ENCODE measurements at places on chromosomes 5 and 9.

- DNase-seq = no peak
These were observed 455.9 kb downstream of the ACTL7B start for GRCh38 chr9:108399851-108400250.

DNA sequence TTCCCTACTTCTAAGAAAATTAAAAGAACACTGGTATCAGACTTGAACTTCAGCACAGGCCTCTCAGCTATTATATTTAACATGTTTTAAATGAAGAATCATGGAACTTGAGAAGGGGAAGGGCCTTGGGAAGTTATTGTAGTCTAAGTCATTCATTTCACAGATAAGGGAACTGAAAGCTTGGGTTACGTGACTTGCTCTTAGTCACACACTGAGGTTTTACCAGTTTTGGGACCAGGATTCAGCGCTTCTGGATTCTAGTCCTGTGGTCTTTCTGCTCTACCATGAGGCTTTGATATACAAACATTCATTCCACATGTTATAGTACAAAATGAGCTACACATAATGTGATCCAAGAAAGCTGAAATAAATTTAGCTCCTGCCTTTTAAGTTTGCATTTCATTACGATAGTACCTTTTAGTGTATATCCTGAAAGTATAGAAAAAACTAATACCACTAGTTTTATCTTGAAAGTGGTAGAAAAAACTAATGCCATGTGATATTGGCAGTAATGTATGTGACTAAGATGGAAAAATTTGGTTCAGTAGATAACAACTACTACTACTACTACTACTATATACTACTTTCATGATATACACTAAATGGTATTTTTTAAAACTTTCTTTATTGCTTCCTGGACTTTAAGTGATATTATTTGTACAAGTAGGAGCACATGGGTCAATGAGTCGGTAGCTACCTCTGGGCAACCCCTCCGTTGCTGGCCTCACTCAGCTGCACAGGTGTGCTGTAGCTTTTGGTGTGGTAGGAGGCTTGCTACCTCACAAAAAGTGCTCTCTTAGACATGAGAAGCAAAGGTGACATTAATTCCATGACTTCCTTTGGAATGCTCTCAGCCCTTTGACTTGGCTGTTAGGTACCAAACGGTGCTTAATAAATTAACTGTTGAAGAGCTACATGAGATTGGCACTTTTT, 40.7 kb downstream of the F2RL2 start:
- peak; percentile 18 for DNase-seq

- no peak for DNase-seq
These were observed 199.1 kb upstream of the OR13F1 start for GRCh38 chr9:104304925-104305324.

GRCh38 chr5:36881304-36881703, 4.7 kb downstream of the NIPBL start:
- no peak for DNase-seq

GRCh38 chr9:101925498-101925897, 187.1 kb upstream of the GRIN3A start:
- DNase-seq = no peak

GRCh38 chr9:2164268-2164667, 149.1 kb downstream of the SMARCA2 start:
- DNase-seq = no peak

DNA sequence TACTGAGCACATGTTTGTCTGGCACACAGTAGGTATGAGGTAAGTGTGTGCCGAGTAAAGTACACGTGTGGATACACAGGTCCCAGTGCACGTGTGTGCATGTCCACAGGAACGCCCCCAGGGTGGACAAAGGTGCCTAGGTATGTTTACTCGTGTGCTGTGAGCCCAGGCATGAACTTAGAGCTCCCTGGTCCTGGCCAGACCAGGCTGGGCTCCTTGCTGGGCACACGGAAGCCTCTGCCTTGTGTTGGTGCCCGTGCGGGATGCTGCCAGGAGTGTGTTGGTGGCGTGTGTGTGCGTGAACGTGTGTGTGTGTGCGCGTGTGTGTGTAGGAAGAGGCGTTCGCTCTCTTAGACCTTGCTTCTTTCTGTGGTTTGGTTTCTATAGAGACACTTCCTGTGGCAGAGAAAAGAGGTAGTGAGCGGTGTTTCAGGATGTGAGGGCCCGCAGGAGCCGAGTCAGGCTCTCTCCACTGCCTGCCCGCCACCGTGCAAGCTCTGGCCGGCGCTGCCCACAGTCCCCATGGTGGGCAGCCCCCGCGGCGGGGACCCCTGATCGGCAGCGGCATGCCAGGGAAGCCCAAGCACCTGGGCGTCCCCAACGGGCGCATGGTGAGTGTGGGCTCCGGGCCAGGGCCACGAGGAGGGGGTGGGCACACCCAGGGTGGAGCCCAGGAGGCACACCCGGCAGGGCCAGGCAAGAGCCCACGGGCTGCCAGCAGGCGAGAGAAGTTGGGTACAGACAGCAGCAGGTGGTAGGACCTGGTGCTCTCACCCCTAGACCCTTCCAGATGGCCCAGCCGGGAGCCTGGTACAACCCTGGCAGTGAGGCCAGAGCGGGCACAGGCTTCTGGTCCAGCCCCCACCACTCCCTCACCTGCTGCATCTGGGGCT, at the start of gene RGS14:
RGS14 (plus strand) TSS at position 466 of the 893 bp plus-strand sequence; CDS start at position 567, 101 bp downstream.
- DNase-seq = no peak

- no peak for DNase-seq
These were observed 4.5 kb downstream of the ZNF608 start for GRCh38 chr5:124741711-124742496.

- DNase-seq = no peak
These were observed 109.3 kb downstream of the ATPSCKMT start for GRCh38 chr5:10140195-10140973.

- DNase-seq = no peak
These were observed 46.5 kb downstream of the EPB41L4A start for GRCh38 chr5:112372543-112372942.

- DNase-seq = no peak
These were observed 12.4 kb downstream of the RAPGEF6 start for GRCh38 chr5:131622633-131623032.

DNA sequence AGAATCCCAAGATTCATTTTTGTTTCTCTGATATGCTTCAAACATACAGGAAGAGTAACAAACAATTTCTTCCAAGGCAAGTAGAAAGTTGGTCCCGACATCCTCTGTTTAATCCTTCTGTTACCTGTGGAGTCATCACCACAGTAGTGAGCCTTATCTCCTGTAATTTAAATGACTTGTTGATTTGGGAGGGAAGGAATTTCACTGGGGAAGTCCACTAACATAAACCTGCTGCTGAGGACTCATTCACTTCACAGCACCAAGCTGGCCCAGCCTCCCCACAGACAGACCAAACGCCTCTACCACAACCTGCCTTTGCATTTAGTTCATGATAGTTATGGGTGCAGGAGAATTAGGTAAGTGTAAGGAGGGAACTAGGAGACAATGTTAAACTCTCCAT, 63.2 kb downstream of the PRKACG start:
- DNase-seq = no peak

GRCh38 chr5:143014017-143014651, 244.0 kb downstream of the ARHGAP26 start:
- no peak for DNase-seq

- no peak for DNase-seq
These were observed 79.0 kb upstream of the TNC start for GRCh38 chr9:115196919-115197318.

GRCh38 chr5:53827211-53827651, 266.8 kb downstream of the NDUFS4 start:
- no peak for DNase-seq

DNA sequence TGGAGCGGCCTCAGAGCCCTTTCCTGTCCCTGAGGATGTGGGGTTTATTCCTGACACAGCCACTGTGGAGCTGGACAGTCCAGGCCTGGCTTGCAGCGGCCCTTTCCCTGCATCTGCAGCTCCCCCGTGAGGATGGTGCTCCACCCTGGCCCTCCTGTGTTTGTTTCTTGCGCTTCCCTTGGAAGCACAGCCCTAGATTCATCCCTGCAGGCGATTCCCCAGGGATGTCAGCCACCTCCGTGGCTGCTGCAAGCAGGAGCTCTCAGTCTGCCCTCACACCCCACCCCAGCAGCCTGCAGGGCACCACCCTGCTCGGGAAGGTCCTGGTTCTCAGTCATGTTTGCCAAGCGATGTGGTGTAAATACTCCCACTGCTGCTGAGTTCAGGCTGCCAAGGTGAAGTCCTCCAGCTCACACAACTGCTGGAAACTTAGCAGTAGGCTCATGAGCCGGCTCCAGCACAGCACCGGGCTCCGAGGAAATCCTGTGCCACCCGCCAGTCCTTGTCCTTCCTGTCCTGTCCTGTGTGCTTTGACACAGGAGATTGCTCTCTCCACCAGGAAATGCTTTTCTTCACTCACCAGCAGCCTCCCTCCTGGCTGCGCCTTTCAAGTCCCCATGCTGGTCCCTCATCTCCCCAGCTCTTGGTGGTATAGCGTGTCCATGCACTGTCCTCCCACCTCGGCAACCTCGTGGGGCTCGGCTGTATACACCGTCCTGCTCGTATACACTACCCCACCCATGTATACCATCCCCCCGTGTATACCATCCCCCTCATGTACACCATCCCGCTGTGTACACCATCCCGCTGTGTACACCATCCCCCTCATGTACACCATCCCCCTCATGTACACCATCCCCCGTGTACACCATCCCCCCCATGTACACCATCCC, 16.2 kb downstream of the ROPN1L start:
- no peak for DNase-seq

- no peak for DNase-seq
These were observed 58.6 kb upstream of the RANBP3L start for GRCh38 chr5:36360307-36360706.

DNA sequence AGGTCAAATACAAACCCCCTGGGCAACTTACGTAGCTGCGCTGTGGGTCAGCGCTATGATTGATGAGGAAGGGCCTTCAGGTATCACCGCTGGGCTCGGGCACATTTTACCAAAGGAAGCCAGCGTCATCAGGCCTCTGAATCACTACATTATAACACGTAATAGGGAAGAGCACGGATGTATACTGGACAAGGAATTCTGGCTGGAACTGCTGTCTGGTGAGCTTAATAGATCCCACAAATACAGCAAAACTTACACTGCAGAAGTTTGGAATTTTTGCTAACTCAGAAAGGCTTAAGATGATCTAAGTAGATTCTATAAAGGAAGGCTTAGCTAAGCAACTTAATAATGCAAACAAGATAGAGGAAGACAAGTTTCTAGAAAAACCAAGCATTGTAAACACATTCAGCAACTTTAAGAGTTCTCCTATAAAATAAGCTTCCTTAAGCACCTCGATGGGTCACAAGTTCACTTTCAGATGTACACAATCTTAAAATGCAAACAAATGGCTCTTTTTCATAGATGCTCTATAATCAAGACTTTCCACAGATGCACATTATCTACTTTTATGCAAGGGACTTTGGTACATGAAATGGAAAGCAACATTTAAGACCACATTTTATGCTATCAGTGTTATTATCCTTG, 360.1 kb upstream of the PANK3 start:
- no peak for DNase-seq

DNA sequence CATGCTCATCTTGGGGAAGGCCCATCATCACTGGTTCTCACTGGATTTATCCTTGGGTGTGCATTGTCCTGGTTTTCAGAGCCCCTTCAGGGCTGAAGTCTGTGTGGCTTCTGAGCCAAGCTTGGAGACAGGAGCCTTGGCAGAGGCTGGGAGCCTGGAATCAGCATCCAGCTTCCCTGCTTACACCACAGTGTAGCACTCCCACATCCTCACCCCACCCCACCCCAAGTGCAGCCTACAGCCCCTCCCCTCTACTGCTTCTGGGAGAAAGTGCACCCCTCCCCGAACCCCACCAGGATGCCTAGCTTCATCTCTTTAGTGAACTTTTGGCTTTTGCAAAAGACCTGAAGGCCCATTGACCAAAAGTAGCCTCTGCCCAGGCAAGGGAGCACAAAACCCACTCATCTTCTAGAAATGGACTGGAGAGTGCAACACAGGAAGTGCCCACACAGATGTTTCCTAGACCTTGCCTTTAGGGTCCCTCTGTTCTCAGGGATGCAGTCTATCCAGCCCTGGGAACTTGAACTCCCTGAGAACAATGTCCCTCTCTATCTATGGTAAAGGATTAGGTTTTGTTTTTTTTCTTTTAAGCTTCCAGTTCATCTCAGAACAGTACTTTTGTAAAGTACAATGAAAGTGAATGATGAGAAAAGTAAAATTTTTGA, 189.7 kb downstream of the PALM2AKAP2 start:
- no peak for DNase-seq

- no peak for DNase-seq
These were observed 210.1 kb upstream of the SLC24A2 start for GRCh38 chr9:19998823-19999455.

GRCh38 chr9:129964901-129965734, 77.9 kb downstream of the FNBP1 start:
- no peak for DNase-seq
